ENCODE measurements at places on chromosomes 4 and X. TPM values are rescaled to one million over a fixed set of nuclear protein-coding genes. Genes with fewer than 3 reads are reported as not detected.

DNA sequence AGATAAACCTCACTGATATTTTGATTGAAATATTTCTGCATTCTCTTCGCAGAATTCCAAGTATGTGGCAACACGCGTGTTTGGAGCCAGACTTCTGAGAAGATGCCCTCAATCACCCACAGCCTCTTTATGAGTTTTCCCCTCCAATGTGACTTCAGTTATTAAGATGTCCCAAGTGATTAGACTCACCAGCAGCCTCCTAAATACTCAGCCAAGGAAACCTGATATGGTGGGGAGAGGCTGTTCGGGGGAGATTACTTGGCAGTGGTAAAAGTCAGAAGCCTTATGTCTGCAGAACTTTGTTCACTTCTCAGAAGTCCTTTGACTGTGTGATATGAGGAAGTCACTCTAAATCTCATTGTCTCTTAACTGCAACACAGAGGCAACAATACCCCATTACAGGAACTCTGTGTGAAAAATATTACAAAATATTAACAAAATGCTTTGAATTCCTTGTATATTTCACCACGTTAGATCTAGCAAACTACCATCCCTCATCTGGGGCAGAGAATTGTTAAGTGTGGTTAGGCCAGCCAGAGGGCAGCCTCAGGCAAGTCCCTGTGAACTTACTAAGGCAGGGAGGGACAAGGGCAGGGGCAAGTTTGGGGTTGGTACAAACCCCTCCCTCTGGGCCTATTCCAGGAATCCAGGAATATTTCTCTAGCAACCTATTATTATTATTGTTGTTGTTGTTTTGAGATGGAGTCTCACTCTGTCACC, 151.4 kb upstream of the USP9X start:
- peak; percentile 85 for DNase-seq

GRCh38 chr4:15012017-15012788, 9.9 kb downstream of the CPEB2 start:
- no peak for DNase-seq

- peak; percentile 89 for DNase-seq
These were observed 221.2 kb upstream of the MID1 start for GRCh38 chrX:10841579-10841978.

DNA sequence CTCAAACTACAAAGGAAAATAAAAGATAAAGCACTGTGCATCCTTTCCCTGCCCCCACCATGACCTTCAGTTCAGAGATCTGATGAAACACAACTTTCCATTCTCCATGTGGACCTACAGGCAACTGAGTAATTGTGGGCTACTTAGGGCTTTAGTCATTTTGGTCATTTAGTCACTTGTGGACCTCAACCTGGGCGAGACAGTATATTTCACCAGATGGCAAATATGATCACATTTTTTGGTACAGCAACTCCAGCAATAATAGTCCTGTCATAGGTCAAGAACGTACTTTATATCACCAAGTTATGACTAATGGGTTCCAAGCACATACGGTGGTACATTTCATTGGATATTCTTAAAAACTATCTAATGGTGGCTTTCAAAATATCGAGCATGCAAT, 141.2 kb downstream of the PDGFC start:
- no peak for DNase-seq

DNA sequence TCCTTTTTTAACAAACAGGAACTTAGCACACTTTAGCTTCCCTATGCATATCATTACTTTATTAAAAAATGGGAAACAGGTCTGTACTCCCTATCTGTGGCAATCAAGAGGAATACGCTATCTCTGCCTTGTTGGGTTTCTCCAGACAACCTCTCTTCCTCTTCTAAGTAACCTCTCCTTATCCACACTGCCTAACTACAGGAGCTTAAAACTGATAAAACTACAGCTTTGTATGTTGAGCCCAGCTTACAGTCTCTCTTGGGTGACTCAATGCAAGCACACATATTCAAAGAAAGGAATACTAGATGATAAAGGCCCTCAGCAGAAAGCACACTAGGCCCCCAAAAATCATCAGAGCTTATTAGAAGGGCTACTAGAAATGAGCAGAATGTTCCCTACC, 8.9 kb downstream of the NUP62CL start:
- no peak for DNase-seq

DNA sequence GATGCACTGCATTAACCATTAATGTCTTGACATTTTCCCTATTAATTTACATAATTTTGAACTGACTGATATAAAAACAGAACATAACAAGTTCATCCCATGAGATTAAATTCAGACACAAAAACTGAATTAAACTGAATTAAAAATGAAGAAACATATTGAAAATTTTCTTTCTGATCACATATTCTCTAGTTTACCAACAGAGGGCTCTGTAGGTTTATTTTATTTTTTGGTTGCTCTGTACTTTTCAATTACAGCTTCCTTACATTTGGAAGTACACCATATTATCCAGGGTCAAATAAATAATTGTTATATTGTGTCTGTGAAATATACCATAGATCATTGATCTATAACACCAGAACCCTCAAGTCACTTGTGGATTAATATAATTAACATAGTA, 27.3 kb upstream of the CT83 start:
- peak; percentile 24 for DNase-seq

DNA sequence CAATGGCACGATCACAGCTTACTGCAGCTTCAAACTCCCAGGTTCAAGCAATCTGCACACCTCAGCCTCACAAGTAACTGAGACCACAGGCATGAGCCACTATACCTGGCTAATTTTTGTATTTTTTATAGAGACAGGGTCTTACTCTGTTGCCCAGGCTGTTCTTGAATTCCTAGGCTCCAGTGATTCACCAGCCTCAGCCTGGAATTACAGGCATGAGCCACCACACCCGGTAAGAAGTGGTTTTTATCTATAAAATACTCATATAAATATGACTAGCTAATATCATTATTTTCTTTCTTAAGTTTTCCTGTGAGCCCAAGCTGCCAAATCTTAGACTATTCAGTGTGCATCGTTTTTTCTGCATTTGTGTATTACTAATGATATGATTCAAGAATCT, 4.4 kb downstream of the SCFD2 start:
- DNase-seq, result no peak

DNA sequence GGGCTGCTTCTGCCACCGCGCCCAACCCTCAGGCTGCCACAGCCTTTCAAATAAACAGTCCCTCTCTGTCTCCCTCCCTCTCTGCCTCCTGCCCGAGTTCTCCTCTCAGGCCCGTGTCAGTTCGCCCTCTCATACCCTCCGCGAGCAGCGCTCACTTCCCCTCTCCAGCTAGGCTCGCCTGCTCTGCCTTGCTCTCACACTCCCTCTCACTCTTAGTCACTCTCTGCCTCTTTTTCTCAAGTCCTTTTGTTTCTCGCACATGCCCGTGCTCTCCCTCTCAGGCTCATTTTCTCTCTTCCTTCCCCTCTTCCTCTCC, 3.2 kb downstream of the EFNB1 start:
- DNase-seq, result peak; percentile 74

GRCh38 chr4:26779224-26779623, 81.4 kb upstream of the STIM2 start:
- no peak for DNase-seq

- DNase-seq, result peak; percentile 72
These were observed 66.8 kb downstream of the SOWAHB start for GRCh38 chr4:76830964-76831703.

DNA sequence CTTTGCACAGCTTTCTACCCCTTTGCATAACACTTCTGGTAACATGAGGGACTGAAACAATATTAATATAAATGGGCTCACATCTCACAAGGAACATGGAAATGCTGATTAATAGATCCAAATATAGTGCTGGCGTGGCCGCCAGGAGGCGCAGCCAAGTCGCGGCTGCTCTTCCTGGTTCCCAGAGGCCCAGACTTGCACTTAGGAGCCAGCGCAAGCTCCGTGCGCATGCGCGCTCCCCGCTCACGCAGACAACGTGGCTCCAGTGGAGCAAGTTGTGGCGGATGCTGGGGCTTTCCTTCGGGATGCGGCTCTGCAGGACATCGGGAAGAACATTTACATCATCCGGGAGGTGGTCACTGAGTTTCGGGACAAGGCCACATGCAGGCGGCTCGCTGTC, 318.3 kb upstream of the SLC7A11 start:
- DNase-seq, result no peak

DNA sequence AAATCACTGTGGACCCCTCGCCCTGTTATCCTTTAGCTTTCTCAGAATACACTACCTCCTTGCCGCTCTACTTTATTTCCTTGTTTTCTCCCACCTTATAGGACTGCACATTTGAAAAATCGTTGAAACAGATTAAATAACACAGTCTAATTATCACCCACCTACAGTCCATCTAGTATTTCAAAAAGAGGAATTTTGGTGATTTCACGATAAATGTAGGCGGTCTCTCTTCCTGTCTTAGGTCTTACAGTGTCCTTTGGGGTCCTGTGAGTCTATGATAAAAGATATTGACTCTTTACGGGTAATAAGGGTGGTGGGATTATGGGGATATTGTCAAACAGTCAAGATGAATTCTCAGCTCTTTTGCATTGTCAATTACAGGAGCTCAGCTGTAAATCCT, 2.4 kb upstream of the TBL1X start:
- no peak for DNase-seq

- DNase-seq, result peak; percentile 66
These were observed 128.5 kb downstream of the PRSS12 start for GRCh38 chr4:118224243-118224829.

- DNase-seq, result no peak
These were observed 16.1 kb downstream of the NKX3-2 start for GRCh38 chr4:13527981-13528820.

DNA sequence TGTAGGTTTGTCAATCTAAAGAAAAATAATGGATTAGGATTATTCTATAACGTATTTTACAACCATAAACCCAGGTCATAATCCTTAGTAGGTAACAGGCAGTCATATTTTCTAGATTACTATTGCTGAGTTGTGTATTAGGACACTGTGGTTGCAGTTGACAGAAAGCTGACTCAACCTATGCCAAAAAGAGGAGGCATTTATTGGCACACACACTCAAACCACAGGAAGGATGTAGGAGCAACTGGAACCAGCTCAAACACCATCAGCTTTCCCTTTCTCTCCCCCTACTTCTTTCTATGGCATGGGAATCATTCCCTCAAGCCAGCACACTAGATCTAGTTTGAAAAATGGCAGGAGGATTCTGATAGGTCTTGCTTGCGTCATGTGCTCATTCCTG, 136.4 kb upstream of the FAM9C start:
- DNase-seq, result no peak

GRCh38 chrX:48864210-48864609, 28.8 kb upstream of the PCSK1N start:
- DNase-seq, result no peak

DNA sequence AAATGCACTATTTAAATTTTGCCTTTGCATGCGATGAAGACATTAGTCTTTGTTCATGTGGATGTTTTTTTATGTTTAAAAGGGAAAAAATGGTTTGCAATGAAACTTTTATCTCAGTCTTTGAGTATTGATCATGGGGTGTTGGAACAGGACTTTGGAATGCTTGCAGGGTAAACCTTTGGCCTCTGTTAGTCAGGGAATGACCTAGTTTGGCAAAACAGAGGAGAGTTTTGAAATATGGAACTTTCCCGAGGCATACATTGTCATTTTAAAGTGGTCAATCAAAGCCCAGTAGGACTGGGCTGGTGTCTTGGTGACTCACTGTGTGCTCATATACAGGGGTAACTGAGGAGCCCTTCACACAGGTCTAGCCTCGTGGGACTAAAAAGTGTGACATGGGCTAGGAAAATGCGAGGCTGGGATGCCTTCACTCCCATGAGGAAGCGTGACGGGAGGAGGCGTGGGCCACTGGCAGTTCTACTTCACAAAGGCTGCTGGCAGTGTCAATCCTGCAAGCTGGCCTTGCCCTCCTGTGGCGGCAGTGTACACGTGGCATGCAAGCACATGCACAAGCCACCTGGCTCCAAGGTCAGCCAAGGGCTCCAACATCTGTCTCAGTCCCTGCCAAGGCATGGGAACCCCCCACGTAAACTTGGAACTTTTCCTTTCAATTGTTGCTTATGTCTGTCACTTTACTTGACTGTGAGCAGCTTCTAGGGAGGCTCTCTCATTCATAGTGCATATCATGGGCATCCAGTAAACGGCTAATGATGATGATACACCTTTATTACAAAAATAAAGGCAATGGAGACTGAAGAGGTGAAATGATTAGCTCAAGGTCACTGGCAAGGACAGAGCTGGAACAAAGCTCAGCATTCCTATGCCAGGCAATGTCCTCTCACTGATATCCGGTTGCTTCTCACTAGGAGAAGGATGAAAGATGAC, 5.2 kb upstream of the F11 start:
- peak; percentile 9 for DNase-seq

GRCh38 chrX:64843224-64843623, 133.0 kb downstream of the ZC4H2 start:
- DNase-seq, result no peak

DNA sequence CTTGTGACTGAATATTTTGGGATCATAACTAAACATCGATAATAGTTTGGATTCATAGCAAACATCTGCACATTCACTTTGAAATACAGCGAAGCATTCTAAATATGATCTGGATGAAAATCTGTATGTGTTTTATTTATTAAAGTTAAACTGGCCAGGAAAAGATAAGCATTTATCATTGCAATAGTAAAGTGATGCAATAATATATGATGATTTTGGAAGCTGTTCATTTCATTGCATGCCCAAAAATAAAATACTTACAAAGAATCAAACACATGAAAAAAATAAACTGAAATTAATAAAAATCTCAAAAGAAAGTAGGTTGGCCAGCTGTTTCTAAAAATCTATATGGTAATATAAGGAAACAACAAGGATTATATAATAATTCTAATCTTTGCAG, 1.9 kb downstream of the PRDM5 start:
- peak; percentile 6 for DNase-seq

GRCh38 chr4:150590631-150591030, 8.7 kb downstream of the MAB21L2 start:
- DNase-seq, result no peak

- no peak for DNase-seq
These were observed 48.0 kb downstream of the MRPL1 start for GRCh38 chr4:77910676-77911075.

- no peak for DNase-seq
These were observed 1.5 kb downstream of the GIMD1 start for GRCh38 chr4:106367072-106367471.

Gene MID2
- 11.3 TPM for total RNA-seq

Gene GAGE12E
- total RNA-seq, result not detected

Gene POU3F4
- total RNA-seq, result under 0.01 TPM

Gene SPACA5
- not detected for total RNA-seq

Gene ZNF711
- 20.7 TPM for total RNA-seq

Gene XG
- 3.7 TPM for total RNA-seq

Gene TMEM144
- total RNA-seq, result 3.1 TPM

Gene CXorf65
- total RNA-seq, result 1.4 TPM

Gene TENM3
- total RNA-seq, result 32.9 TPM

Gene TSC22D3
- 64.2 TPM for total RNA-seq

Gene CABS1
- total RNA-seq, result not detected

Gene TXK
- total RNA-seq, result 0.35 TPM

Gene AASDH
- total RNA-seq, result 15.7 TPM

Gene NAAA
- 8.8 TPM for total RNA-seq

Gene MTTP
- 0.40 TPM for total RNA-seq

Gene DRD5
- 0.09 TPM for total RNA-seq

Gene GATB
- 15.4 TPM for total RNA-seq

Gene SPANXN5
- not detected for total RNA-seq

Data from muscle of leg (tissue), 16 donors.